Renal cortex interstitium (tissue), 15 donors: ENCODE measurements at places on chromosomes 11 and 22. TPM values are rescaled to one million over a fixed set of nuclear protein-coding genes. Genes with fewer than 3 reads are reported as not detected.

The PARVA gene
- 113 TPM for polyA plus RNA-seq

- DNase-seq: no peak
Observed at GRCh38 chr22:17964643-17965042, 59.7 kb downstream of the MICAL3 start.

- no peak for DNase-seq
Observed at GRCh38 chr11:105468154-105468553, 141.7 kb upstream of the GRIA4 start.

DNA sequence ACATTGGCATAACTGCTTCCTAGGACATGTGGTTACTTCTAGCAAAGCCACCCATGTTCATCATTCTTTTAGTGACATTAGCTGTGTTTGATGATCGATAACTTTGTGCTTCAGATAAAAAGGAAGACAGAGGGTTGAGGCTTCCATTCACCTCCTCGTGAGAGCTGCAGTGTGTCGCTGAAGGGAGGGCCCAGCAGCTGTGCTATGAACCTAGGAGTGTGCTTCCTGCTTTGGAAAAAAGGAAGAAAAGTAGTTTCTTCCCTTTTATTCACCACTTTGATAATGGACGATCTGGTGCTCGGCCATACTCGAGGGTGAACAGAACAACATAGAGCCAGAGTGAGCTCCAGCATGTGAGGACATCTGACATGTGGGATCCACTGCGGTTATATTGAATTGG lies 6.1 kb upstream of the RFPL2 start:
- no peak for DNase-seq

The LRRC56 gene
- polyA plus RNA-seq: 2.9 TPM

The PTPRCAP gene
- 3.5 TPM for polyA plus RNA-seq

The TBX1 gene
- 0.25 TPM for polyA plus RNA-seq

GRCh38 chr11:2801711-2802388 lies 83.7 kb downstream of the CDKN1C start:
- no peak for DNase-seq

The PKDREJ gene
- 0.45 TPM for polyA plus RNA-seq

GRCh38 chr11:107116358-107116757 lies 98.1 kb upstream of the GUCY1A2 start:
- DNase-seq: no peak
